Stimulated activated CD8-positive, alpha-beta memory T cell treated with anti-CD3 and anti-CD28 coated beads, Interleukin-4, amount 100 ng/mL, for 1 hour (primary cell): ENCODE measurements at places on chromosomes 5 and 9.

- DNase-seq: no peak
Observed at GRCh38 chr9:16266648-16267276, 603.7 kb downstream of the BNC2 start.

DNA sequence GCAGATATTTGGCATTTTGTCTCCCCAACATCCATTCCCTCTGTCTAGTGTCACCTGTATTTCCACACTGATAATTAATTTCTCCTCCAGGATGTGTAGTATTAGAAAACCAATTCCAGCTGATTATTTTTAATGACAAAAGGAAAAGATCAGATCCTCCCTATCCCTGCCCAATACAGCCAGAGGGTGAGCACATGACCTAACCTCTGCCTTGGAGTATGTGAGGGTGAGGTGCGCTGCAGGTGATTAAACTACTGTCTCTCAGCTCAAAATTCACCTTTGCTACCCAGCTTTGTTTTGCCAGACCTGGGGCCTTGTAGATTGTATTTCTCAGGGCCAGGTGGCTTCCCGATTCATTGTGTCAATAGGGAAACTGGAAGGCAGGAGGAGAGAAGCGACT, 402.1 kb downstream of the PRELID2 start:
- no peak for DNase-seq

DNA sequence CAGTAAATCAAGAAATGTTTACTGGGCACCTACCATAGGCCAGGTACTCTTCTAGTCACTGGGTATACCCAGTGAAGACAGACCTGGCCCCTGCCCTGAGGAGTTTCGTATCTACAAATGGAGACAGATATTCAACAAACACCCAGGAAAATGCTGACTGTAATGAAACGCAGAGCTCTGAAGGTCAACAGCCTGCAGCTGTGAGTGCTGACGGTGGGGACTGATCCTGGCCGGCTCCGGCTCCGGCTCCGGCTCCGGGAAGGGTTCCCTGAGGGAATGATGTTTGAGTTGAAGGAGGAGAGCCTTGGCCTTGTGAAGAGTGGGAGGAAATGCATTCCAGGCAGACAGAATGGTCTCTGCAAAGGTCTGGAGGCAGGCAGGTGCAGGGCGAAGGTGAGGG, 23.1 kb downstream of the FGFR4 start:
- no peak for DNase-seq

DNA sequence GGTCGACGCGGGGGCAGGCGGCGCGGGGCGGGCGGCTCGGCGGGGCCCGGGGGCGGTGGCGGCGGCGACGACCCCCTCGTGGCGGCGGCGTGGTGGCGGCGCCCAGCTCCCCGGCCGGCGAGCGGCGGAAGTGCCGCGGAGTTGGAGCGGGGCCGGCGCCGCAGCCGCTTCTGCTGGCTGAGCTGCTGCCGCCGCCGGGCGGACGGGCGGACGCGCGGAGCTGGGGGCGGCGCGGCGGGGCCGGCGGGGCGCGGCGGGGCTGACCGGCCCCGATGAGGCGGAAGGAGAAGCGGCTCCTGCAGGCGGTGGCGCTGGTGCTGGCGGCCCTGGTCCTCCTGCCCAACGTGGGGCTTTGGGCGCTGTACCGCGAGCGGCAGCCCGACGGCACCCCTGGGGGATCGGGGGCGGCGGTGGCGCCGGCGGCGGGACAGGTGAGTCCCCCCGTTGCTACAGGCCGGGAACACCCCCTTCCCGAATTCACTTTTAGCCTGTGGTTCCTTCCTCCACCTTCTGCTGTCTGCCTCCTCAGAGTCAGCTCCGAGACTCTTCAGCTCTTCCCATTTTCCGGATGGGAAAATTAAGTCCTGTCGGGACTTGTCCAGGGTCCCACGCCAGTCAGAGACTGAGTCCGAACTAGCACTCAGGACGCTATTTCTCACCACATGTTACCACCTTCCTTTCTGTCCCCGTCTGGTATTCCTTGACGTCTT, at the start of gene GALNT10:
Gene GALNT10, plus strand, starts transcription at position 139 of the 710 bp plus-strand sequence. Its CDS starts 134 bp downstream, at position 273.
- no peak for DNase-seq
